Activated CD4-positive, alpha-beta T cell treated with anti-CD3 and anti-CD28 coated beads, Interleukin-2, amount 50 U/mL, for 4 hours (primary cell): ENCODE measurements at places on chromosomes 2 and 18.

DNA sequence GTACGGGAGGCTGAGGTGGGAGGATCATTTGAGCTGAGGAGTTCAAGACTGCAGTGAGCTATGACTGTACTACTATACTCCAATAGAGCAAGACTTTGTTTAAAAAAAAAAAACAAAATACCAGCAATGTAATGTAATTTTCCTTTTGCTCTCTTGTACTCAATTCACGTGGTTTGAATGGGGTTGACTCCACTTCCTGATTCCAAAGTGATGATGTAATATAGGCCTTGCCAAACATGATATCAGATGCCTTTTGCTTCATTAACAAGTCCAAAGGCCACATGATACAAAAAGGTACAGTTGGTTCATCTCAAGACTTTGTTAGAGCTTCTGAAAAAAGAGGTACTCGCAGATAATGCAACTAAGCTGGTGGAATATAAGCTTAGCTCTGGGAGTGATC is 321.8 kb downstream of the ZEB2 start:
- DNase-seq: no peak

GRCh38 chr2:150127995-150128394 is 359.5 kb downstream of the RND3 start:
- DNase-seq: no peak

GRCh38 chr2:67898595-67898994 is 164.2 kb downstream of the C1D start:
- DNase-seq: no peak

DNA sequence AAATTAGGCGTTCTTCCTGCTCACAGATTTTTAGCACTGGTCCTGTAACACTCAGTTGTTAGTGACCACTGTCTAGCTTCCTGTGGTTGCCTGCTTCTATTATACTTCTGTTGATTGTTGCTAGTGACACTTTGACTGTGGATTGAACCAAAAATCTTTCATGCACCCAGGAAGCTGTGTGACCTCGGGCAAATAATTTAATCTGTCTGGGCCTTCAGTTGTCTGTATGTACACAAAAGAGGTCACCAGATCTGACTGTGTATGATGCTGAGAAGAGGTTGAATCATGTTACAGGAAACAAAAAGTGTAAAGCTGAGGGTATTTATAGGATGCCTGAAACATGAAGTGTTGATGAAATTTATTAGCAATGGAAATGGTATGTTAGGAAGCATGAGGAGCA is 12.7 kb downstream of the ICOS start:
- no peak for DNase-seq

- no peak for DNase-seq
Measured at GRCh38 chr2:220377482-220378155, 750.2 kb downstream of the SLC4A3 start.

GRCh38 chr2:70986499-70987189 is 8.0 kb downstream of the TEX261 start:
- DNase-seq: no peak
